ENCODE measurements at places on chromosomes 3 and 15.

DNA sequence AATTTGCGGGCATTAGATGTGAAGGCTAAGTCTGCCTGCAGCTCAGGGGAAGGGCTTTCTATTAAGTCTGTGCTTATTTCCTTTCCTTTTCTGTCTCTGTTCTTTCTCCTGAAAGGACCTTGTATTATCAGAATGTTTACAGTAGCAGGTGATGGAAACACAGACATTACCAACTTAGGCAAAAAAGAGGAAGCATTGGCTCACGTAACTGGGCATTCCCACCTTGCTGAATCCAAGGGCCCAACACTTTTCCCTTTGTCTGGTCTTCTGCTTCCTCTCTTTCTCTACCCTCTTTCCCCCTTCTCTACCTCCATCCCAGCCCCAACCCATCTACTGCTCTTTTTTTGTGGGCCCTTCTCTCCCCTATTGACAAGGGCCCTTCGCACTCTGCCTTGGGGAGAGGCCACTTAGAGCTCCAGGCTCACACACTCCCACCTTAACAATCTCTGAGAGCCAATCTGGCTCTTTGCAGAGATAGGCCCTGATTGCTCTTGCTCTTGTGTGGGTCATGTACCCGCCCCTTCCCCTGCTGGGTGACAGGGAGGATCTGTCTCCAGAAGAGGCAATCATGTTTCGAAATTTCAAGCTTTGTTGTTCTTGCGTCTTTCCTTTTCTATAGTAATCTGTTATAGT lies 35.0 kb downstream of the ACAA1 start:
- DNase-seq, result no peak

GRCh38 chr15:31265871-31266711 lies 60.5 kb upstream of the KLF13 start:
- DNase-seq, result peak; percentile 79

DNA sequence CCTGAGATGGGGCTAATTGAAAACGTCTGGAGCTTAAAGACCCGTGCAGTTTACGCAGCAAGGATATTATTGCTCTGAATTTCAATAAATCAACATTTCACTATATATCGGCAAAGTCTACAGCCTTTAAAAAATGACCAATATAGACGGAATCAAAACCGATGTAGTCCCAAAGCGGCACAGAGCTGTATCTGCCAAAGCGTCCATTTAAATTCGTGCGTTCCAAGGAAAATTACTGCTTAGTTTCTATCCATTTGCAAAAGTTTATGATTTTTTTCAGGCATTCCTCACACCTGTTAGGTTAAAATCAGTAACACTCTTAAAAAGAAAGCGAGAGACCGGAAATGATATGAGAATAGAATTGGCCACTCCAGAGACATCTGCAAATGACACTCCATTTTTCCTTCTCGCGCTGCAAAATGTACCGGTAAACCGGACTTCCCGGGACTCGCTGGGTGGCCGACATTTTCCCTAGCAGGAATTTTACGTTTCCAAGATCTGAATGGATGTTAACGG lies 777 bp upstream of the EIF4A2 start:
- no peak for DNase-seq

DNA sequence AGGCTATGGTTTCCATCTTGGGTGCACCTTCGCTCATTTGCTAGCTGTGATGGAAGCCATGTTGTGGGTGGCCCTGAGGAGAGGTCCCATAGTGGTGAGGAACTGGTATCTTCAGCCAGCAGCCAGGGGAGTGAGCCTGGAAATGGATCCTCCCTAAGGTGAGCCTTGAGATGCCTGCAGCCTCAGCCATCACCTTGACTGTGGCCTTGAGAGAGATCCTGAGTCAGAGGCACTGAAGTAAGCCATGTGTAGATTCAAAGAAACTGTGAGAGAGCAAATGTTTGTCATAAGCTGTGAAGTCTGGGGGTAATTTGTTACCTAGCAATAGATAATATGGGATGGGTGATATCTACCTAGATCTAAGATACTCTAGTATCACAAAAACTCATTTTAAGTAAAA lies 105.3 kb downstream of the SNRK start:
- no peak for DNase-seq
